ENCODE measurements at places on chromosomes 5 and 9.

- DNase-seq, result no peak
Observed at GRCh38 chr5:42828671-42829070, 17.0 kb upstream of the SELENOP start.

- no peak for DNase-seq
Observed at GRCh38 chr9:120315154-120315553, 264.8 kb downstream of the CDK5RAP2 start.

DNA sequence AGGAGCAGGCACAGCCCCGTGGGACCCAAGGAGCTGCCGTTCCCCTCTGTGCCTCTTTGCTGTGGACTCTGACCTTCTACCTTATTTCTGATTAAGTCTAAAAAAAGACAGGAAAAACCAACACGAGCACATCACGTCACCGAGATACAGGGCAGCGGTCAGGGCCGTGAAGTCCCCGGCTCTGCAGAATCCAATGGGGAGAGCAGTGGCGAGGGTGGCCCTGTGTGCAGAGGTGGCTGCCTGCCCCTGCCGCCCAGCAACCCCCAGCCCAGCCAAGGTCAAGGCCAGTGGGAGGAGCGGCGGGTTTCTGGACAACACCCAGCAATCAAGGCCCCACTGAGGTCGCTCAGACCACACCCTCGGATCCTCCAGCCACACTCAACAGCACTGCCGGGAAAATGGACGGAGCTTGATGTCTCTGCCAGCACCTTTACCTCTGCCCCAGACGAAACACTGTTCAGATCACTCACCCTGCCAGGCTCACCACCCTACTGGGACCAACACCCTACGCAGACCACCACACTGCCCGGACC is 32.7 kb upstream of the SLC9A3 start:
- DNase-seq, result no peak

GRCh38 chr9:567128-567746 is 274.3 kb upstream of the DMRT1 start:
- DNase-seq, result no peak

DNA sequence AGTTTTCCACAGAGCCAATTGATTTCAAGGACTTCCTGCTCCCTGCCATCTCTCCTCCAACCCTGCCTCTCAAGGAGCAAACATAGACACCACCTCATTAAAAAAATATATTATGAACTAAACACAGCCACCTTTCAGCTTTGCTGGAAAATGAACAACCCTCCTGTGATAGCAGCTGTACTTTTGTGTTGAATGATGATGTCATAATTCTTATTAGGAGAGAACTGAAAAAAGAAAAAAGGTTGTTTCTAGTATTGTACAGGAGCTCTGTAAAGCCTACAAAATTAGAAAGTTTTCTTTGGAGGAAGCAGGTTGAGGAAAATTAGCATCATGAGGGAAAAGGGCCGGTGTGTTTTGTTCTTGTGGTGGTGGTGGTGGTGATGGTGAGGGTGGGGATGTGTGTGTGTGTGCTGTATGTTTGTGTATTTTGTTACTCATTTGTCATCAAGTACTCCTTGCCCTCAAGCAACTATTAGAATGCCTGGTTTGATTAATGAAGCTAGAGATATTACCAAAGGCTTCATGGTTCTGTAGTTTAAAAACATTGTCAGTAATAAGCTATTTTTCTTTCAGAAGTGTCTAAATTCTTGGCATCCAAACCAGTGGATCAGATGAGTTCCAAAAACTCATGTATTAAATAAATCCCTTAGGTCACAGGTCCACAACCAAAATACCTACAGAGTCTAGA is 405.9 kb downstream of the TLE4 start:
- no peak for DNase-seq

DNA sequence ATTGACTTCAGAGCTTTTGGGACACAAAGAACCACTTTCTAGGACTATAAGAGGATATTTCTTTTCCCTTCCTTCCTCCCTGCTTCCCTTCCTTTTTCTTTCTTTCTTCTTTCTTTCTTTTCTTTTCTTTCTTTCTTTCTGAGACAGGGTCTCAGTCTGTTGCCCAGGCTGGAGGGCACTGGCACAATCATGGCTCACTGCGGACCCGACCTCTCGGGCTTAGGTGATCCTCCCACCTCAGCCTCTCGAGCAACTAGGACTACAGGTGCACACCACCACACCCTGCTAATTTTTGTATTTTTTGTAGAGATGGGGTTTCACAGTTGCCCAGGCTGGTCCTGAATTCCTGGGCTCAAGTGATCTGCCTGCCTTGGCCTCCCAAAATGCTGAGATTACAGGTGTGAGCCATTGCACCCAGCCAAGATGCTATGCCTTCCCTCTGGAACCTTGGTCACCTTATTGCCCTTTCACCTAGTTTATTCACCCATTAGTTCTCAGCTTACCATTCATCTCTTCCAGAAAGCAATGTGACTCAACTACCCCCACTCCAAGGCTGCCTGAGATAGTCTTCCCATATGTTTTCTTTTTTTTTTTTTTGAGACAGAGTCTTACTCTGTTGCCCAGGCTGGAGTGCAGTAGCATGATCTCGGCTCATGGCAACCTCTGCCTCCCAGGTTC is 10.1 kb downstream of the PLIN2 start:
- no peak for DNase-seq

DNA sequence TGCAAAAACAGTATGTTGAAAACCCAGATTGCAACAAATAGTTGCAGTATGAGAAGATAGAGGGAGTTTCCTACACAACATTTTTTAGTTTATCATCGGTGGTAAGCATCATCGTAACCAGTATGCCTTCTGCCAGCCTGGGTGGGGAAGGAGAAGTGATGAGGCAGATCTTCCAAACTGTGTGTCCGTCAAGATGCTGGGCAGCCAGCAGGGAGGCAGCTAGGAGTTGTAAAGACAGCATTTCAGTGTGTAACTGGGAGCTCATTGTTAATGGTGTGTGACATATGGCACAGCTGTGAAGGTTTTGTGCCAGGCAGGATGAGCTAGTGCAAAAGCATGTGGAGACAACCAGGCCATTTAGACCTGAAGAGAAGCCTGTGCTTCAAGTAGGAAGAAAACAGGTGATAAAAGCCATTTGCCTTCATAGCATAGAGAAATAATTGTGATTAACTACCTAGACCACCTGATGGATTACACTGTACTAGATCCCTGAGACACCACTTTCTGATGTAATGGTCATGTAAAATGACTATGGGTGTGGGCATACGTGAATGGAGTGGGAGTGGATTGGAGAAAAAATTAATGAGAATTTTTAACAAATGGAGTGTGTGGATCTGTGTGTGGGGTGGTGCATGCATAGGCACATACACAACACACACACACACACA is 347.0 kb upstream of the ADAMTSL1 start:
- DNase-seq, result no peak
